ENCODE measurements at places on chromosomes 7 and 10.

- ATAC-seq, result no peak
Observed at GRCh38 chr7:133191787-133192186, 61.1 kb upstream of the EXOC4 start.

DNA sequence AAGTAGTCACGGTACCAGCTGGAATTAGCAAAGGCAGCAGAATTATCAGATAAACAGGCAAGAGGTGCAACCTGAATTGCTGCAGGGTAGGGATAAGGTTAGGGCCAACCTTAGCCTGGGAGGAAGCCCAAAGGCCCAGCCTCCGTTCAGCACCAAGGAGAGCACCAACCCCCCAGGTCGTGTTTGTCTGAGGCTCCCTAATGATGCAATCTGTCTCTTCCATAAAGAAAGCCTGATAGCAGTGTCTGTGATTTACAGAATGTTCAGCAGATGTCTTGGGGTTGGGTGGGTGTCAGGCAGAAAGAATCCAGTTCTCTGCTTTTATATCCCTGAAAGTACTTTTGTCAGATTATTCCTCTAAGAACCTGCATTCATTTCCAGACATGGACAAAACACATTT is 328.4 kb upstream of the AOAH start:
- ATAC-seq, result no peak

GRCh38 chr10:53357587-53357986 is 585.0 kb upstream of the MBL2 start:
- no peak for ATAC-seq

DNA sequence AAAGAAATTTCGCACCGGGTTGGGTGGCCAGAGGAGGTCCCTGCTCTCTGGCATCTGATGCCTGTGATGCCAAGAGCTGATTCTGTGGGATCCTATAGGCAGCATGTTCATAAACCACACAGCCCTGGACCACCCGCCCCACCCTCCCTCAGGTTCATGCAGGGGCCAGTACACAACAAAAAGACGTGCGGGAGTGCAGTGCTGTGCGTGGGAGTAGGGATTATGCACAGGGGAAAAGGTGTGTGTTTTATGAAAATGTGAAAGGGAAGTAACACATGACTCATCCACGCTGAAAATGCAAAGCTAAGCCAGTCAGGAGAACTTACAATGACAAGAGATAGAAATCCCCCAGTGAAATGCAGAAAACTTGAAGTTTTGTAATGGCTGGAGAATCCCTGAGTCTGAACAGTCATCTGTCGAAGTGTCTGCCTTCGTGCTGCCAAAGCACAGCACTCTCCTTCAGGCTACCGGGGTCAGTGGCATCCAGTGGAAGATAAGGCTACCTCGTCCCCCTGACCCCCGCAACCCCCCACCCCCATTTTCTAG is 1.1 kb downstream of the KIAA1217 start:
- no peak for ATAC-seq

DNA sequence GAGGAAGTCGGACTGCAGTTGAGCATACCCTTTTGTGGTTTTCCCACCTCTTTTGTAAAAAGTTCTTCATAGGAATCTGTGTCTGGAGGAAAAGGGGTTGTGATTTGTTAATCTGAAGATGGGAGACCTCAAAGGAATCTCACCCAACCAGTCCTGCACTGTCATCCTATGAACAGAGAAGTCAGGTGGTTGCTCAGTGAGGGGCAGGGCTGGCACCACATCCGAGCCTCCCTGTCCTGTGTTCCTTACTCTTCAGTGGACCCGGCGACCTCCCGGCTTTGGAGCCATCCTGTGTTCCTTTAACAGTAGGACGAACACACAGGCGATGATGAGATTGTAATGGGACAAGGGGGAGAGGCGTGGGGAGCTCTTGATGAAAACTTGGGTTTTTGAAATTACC is 2.8 kb upstream of the MGMT start:
- ATAC-seq, result no peak

All from gastroesophageal sphincter (tissue), 4 donors.